ENCODE measurements at places on chromosomes 5 and 9.

DNA sequence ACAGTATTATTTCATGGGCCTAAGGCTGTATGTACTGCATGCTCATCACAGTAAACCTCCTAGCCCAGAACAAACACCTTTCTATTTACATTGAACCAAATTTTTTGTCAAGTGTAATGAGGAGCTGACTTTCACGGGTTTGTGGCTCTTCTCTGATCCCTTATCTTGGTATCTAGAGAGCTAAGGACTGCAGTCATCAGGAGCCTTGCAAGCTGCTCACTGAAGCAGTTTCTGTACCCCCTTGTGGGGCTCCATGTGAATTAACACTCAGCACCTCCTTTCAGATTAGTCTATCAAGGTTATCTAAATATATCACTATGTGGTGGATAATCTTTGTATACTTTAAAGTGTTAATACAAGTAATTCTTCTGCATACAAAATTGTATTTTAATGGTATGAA is 108.2 kb downstream of the AUH start:
- no peak for DNase-seq

GRCh38 chr9:110029429-110029955 is 178.5 kb downstream of the C9orf152 start:
- DNase-seq, result no peak

- DNase-seq, result no peak
Observed at GRCh38 chr5:88503041-88503345, 234.3 kb upstream of the TMEM161B start.

GRCh38 chr9:23194281-23194680 is 631.8 kb downstream of the ELAVL2 start:
- no peak for DNase-seq

GRCh38 chr9:72704688-72705375 is 183.4 kb downstream of the TMC1 start:
- no peak for DNase-seq

DNA sequence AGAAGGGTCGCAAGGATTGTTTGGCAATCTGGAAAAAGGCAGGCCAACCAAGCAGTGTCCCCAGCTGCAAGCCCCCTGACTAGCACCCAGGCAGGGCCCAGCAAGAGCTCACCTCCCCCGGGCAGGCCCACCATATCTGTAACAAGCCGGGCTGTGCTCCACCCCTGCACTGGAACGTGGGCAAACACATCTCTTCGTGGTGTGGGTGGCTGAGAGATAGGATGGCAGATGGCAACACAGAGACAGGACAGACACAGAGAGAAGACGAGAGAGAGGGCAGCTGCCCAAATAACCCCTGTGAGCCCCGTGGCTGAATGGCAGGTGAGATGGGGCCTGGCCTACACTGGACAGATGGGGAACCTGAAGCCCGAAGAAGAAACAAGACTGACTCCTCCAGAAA is 9.4 kb downstream of the BBLN start:
- DNase-seq, result no peak

DNA sequence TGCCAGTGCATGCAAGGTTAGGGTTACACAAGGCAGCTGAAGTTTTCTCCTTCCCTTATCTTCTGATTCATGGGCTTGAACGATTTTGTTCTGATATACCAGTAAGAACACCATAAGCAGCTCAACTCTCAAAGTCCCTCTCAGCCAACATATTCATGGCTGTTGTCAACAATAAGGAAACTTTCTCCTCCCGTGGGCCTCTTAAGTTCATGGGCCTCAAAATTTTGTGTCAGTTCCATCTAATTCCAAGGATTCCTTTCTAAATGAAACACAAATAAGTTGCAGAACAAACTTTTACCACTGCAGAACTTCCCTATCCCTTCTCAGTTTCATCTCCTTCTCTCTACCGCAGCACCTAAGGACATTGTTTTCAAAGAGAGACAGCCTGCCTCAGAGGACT is 23.6 kb upstream of the CAST start:
- no peak for DNase-seq

- no peak for DNase-seq
Observed at GRCh38 chr9:18805386-18805785, 227.6 kb downstream of the SAXO1 start.

DNA sequence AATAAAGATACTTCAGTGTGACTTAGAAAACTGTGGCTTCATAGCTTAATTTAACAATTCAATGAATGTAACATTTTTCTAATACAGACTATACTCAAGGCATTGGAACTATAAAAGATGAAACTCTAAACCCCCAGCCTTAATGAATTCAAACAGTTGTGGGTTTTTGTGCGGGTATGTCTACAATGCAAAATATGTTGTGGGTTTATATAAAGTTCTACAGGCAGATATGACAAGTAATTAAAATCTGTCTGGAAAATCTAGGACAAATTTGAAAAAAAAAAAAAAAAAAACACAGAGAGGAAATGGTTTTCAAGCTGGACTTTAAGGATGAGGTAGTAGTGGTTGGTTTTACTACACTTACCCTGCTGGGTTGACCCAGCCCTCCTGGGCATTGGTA is 467.5 kb upstream of the TLE4 start:
- no peak for DNase-seq

DNA sequence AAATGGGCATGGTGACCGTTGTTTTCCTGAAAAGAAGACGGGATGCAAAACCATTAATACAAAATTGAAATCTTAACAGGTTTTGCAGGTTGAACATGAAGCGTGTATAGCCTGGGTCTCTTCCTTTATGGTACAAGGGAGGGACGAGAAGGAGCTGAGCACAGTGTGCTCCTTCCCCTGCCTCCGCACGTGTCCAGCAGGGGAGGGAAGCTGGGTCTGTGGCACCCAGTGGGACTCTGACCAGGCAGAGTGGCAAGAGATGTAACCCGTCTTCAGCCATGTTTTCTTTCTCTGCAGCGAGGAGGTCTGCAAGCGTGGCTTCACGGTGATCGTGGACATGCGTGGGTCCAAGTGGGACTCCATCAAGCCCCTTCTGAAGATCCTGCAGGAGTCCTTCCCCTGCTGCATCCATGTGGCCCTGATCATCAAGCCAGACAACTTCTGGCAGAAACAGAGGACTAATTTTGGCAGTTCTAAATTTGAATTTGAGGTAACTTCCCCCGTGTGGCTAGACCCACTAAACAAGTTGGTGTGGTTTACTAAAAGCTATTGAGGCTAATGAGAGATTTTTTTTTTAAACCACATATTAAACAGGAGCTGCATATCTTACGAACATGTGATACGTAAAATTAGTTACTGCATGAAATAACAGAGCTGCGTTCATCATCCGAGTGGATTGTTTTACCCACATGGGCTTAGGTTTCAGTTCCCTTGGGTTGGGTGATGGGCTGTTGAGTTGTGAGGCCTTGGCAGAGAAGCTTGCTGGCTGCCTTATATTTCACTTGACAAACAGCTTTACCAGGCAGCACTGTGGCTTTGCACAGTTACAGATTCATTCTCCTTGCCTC is 143.7 kb downstream of the TRIO start:
- no peak for DNase-seq

- DNase-seq, result no peak
Observed at GRCh38 chr5:90514520-90514919, 14.9 kb downstream of the LYSMD3 start.

- no peak for DNase-seq
Observed at GRCh38 chr5:2582106-2582505, 169.4 kb downstream of the IRX2 start.

DNA sequence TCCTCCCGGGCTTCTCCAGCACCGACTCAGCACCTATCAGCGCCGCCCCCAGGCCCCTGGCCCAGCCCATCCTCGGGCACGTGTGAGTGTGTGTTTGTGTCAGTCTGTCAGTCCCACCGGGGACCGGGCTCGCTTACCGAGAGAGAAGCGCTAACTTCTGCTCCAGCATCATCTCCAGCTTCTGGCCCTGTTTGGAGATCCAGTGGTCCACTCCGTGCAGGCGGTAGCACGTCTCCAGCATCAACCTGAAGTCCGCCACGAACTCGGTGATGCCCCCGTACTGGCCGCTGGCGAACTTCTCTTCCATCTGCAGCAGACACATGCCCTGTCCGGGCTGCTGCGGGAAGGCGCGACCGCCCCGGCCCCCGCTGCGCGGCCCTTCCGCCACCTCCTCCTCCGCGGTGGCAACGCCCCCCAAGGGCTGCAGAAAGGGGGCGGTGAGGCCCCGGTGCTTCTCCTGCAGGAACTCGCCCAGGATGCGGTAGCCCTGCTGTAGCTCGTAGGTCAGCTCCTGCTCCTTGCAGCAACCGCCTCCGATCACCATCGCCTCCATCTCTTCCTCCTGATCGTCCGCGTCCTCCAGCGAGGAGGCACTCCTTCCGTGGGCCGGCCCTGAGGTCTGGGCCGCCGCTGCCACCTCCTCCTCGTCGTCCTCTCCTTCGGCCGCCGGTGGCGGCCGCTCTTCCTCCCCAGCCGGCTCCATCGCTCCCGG is 8.2 kb downstream of the RANBP6 start:
- DNase-seq, result peak; percentile 20

- DNase-seq, result no peak
Observed at GRCh38 chr9:113594484-113595299, 131.2 kb downstream of the RGS3 start.

DNA sequence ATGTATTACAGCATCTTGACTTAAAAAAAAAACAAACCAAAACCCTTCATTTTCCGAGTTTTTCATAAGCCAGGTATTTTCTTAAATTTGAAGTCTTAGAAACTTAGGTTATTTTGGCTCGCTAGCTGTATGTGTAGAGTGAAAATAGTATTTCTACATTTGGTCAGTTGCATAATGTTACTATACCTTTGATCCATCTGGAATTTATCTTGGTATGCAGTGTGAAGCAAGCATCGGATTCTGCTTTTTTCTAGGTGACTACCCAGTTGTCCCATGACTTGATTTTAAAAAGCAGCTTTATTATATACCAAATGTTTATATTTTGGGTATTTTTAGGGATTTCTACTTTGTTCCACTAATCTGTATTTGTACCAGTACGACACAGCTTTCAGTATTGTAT is 27.7 kb downstream of the UBAP1 start:
- DNase-seq, result no peak

- DNase-seq, result no peak
Observed at GRCh38 chr5:180353980-180354452, 880 bp upstream of the GFPT2 start.
